ENCODE measurements at places on chromosomes 2 and 18.

- DNase-seq = no peak
These were observed 269.7 kb downstream of the ALPK2 start for GRCh38 chr18:58359218-58359617.

- DNase-seq = no peak
These were observed 550.7 kb downstream of the THSD7B start for GRCh38 chr2:137316075-137316474.

GRCh38 chr18:73791081-73791480 is 356.6 kb downstream of the FBXO15 start:
- no peak for DNase-seq

GRCh38 chr2:45205985-45206384 is 196.7 kb upstream of the SIX2 start:
- no peak for DNase-seq

GRCh38 chr2:238873381-238873801 is 25.5 kb downstream of the TWIST2 start:
- DNase-seq = no peak

- DNase-seq = no peak
These were observed 48.4 kb downstream of the ATP8B1 start for GRCh38 chr18:57754577-57755338.

DNA sequence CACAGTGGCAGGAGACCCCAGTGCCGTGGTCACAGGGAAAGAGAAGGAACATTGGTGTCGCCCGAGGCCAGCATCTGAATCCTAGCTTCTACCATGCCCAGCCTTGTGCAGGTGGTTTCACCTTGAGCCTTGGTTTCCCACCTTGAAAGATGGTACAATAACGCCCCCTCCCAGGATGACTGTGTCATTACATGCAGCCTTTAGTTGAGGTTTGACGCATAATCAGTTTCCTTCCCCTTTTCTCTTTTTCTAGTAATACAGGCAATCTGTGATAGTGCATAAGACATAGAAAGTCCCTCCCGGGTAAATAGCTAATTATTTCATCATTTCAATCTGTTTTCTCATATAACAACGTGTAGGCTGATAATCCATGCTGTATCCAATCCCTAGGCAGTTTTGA is 29.8 kb upstream of the ZNF407 start:
- no peak for DNase-seq

All from activated T-cell treated with anti-CD3 and anti-CD28 coated beads for 1 hour (primary cell).